Progenitor cell of endocrine pancreas (in vitro differentiated cells): ENCODE measurements at places on chromosomes 1 and 21. TPM values are rescaled to one million over a fixed set of nuclear protein-coding genes. Genes with fewer than 3 reads are reported as not detected.

GRCh38 chr1:12344596-12345349, 114.9 kb downstream of the VPS13D start:
- DNase-seq: no peak

DNA sequence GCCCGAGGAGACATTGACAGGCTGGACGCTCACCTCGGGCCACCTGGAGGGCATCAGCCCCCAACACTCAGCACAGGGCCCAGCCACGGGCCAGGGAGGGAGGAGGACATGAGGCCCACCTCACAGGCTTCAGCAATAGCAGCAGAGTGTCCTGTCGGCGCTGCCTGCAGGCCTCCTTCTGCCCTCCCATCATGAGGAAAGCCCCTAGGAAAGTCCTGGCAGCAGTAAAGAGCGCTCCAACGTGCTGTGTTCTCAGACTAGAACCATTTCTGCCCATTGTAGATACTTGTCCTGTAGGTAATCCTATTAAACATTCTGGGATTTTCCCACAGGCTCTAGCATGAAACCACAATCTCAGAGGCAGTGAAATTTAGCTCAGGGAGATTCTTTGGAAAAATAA, 62.0 kb upstream of the GALNT2 start:
- DNase-seq: no peak

DNA sequence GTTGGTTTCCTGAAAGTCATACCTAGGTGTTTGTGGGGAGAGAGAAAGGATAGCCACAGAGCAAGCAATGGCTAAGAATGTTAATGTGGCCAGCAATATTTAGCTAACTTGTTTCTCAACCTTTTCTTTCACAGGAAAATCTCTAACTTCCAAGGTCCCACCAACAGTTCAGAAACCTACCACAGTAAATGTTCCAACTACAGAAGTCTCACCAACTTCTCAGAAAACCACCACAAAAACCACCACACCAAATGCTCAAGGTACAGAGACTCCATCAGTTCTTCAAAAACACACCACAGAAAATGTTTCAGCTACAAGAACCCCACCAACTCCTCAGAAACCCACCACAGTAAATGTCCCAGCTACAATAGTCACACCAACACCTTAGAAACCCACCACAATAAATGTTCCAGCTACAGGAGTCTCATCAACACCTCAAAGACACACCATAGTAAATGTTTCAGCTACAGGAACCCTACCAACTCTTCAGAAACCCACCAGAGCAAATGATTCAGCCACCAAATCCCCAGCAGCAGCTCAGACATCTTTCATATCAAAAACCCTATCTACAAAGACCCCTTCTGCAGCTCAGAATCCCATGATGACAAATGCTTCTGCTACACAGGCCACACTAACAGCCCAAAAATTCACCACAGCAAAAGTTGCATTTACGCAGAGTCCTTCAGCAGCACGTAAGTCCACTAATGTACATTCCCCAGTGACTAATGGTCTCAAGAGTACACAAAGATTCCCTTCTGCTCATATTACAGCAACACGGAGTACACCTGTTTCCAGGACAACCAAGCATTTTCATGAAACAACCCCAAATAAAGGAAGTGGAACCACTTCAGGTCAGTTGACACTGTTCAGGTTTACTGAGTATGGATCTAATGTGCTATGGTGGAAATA, 15.3 kb downstream of the CD55 start:
- no peak for DNase-seq

GRCh38 chr1:156642265-156643048, 540 bp downstream of the BCAN start:
- no peak for DNase-seq

DNA sequence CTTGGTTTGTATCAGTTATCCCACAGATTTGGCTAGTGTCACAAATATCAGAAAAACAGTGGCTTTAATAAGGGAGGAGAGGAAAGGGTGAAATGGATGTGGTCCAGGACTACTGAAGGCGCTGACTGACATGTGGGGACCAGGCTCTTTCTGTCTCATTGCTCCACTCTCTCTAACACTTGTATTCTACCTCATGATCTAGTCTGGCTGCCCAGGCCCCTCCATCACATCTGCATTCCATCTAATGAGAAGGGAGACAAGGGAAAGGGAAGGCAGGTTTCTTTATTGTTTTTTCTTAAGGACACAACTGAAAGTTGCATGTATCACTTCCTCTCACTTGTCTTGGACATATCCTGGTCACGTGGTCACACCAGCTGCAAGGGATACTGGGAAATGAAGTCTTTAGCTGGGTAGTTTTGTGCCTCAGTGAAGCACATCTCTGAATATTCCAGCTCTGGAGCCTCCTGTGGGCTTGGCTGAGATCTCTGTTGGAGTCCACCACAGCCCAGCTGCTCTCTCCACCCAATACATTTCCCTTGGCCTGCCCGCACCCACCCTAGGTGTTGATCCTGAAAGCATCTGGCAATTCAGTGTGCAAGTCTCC, 42.0 kb upstream of the PADI2 start:
- no peak for DNase-seq

DNA sequence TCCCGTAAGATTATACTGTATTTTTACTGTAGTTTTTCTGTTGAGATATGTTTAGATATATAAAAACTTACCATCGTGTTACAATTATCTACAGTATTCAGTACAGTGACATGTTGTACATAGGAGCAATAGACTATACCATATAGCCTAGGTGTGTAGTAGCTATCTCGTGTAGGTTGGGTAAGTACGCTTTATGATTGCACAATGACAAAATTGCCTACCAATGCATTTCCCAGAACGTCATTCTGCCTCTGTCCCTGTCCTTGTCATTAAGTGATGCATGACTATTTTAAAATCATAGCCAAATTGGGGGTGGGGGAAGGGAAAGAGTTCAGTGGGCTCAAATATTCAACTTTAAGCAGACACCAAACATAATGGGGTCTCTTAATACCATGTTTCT, 233.8 kb upstream of the TMEM51 start:
- DNase-seq: no peak

GRCh38 chr1:182549346-182549745, 39.7 kb downstream of the RNASEL start:
- no peak for DNase-seq

DNA sequence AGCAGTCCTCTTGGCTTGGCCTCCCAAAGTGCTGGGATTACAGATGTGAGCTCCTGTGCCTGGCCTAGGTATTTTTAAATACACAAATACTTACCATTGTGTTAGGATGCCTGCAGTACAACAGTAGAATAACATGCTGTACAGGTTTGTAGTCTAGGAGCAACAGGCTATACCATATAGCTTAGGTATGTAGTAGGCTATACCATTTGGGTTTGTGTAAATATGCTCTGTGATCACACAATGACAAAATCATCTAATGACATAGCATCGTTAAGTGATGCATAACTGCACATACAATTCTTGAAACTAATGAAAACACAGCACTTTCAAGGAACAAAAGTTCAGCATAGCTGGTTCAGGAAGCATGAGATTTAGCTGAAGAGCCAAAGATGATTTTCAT, 12.7 kb downstream of the POU2F1 start:
- DNase-seq: no peak

ELAVL4 gene
- 3.6 and 4.4 TPM in 2 replicates for total RNA-seq

LAPTM5 gene
- 0.20 TPM in 1 of 2 replicates, not detected in the other for total RNA-seq

FCRL6 gene
- not detected in 2 replicates for total RNA-seq

OR2T2 gene
- not detected in 2 replicates for total RNA-seq

IARS2 gene
- 60.7 and 64.7 TPM in 2 replicates for total RNA-seq

TESK2 gene
- total RNA-seq: 9.4 and 9.5 TPM in 2 replicates
